Bronchus fibroblast of lung (primary cell): ENCODE measurements at places on chromosomes 2 and 18. TPM values are rescaled to one million over a fixed set of nuclear protein-coding genes. Genes with fewer than 3 reads are reported as not detected.

GPR39 gene
- 2.4 and 3.7 TPM in 2 replicates for total RNA-seq

STPG4 gene
- total RNA-seq: not detected in 2 replicates

PSD4 gene
- total RNA-seq: 8.4 and 8.8 TPM in 2 replicates

ABCG5 gene
- not detected in 2 replicates for total RNA-seq

SAG gene
- not detected in 2 replicates for total RNA-seq

TCF4 gene
- 27.6 and 28.4 TPM in 2 replicates for total RNA-seq

OBSL1 gene
- total RNA-seq: 32.0 and 32.1 TPM in 2 replicates

VSNL1 gene
- 0.17 and 1.0 TPM in 2 replicates for total RNA-seq

TCF7L1 gene
- total RNA-seq: 0.84 and 1.0 TPM in 2 replicates

LOXHD1 gene
- not detected in 2 replicates for total RNA-seq

GPAT2 gene
- total RNA-seq: 2.4 and 2.5 TPM in 2 replicates

ACADL gene
- total RNA-seq: under 0.01 TPM in 1 of 2 replicates, not detected in the other

GTF2A1L gene
- total RNA-seq: 0.34 and 0.45 TPM in 2 replicates

SFTPB gene
- not detected in 2 replicates for total RNA-seq

PASK gene
- 6.1 and 7.1 TPM in 2 replicates for total RNA-seq

MARCO gene
- not detected in 2 replicates for total RNA-seq

PER2 gene
- 1.0 and 1.5 TPM in 2 replicates for total RNA-seq

CNRIP1 gene
- 61.2 and 62.9 TPM in 2 replicates for total RNA-seq

TXNL4A gene
- total RNA-seq: 48.3 and 50.1 TPM in 2 replicates

FIGLA gene
- total RNA-seq: not detected in 2 replicates

ANAPC1 gene
- total RNA-seq: 41.5 and 47.2 TPM in 2 replicates

SNORC gene
- total RNA-seq: 1.5 and 9.9 TPM in 2 replicates

FAM110C gene
- total RNA-seq: not detected in 2 replicates

HJURP gene
- 39.4 and 40.5 TPM in 2 replicates for total RNA-seq

FER1L5 gene
- 0.17 and 0.30 TPM in 2 replicates for total RNA-seq

SPP2 gene
- not detected in 2 replicates for total RNA-seq

ADAM23 gene
- total RNA-seq: 3.4 and 5.5 TPM in 2 replicates

VIT gene
- not detected in 2 replicates for total RNA-seq

DAPL1 gene
- not detected in 2 replicates for total RNA-seq

KLHL14 gene
- total RNA-seq: not detected in 2 replicates

DDX18 gene
- total RNA-seq: 25.1 and 32.1 TPM in 2 replicates

SFT2D3 gene
- total RNA-seq: 3.7 and 5.0 TPM in 2 replicates

MLPH gene
- 26.6 and 27.2 TPM in 2 replicates for total RNA-seq

ASXL3 gene
- 0.34 and 0.45 TPM in 2 replicates for total RNA-seq

ANKAR gene
- total RNA-seq: 0.67 and 1.3 TPM in 2 replicates

ABCB11 gene
- total RNA-seq: not detected in 2 replicates

AGXT gene
- total RNA-seq: 0.15 TPM in 1 of 2 replicates, not detected in the other

DSEL gene
- 18.0 and 21.5 TPM in 2 replicates for total RNA-seq

TEX44 gene
- total RNA-seq: not detected in 2 replicates

ARHGEF4 gene
- 1.6 and 2.7 TPM in 2 replicates for total RNA-seq

SNTG2 gene
- not detected in 2 replicates for total RNA-seq

FLACC1 gene
- not detected in 2 replicates for total RNA-seq

C1QL2 gene
- not detected in 2 replicates for total RNA-seq

CIAO1 gene
- total RNA-seq: 106 and 116 TPM in 2 replicates

RESP18 gene
- total RNA-seq: not detected in 2 replicates

CRYGC gene
- total RNA-seq: not detected in 2 replicates

COBLL1 gene
- total RNA-seq: 0.67 and 0.74 TPM in 2 replicates
